HL-60 (cell line): ENCODE measurements at places on chromosomes 11 and 22.

DNA sequence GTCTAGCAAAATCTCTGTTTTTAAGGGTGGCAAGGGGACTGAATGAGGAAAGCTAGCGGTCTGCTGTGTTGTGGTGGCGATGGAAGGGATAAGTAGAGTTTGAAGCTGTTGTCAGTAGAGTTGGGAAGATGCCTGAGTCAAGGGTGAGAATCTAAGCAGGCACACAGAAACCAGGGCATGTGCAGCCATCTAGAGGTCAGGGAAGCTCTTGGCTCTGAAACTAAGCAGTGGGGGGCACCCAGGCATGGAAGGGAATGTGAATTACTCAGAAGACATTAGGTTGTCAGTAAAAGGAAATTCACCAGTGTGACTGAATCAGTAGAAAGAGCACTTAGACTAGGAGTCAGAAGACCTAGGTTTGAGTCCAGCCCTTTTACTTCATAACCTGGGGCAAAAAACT is 15.4 kb downstream of the BMAL1 start:
- DNase-seq = no peak

DNA sequence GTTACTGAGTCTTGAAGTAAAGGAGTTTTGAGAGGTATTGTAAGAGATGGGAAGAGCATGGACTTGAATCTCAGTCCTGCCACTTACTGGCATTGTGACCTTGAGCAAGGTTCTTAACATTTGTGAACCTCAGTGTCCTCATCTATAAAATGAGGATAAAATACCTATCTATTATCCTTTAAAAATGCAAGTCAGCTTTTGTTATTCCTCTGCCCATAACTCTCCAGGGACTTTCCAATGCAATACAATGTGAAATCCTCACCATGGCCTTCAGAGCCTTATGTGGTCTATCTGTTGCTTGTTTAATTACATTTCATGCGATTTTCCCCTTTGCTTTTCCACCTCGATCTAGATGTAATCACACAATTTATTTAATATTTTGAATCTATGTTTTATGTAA is 9.1 kb downstream of the TMEM135 start:
- no peak for DNase-seq

GRCh38 chr22:29623553-29624169 is 20.2 kb downstream of the NF2 start:
- no peak for DNase-seq

DNA sequence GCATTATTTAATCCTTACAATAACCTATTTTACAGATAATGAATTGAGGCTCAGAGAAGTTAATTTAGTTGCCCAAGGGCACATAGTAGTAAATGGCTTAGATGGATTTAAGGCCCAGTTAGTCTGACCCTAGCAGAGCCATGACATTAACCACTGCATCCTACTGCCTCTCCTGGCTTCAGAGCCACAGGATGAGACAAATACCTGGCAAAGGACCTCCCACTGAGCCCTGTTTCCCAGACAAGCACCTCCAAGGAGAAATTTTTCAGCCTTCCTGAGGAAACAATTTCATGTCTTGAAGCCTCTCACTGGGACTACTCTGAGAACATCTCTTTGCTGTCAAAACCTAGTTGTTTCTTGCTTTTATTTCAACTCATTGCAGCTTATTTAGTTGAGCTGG is 28.4 kb downstream of the IZUMO1R start:
- no peak for DNase-seq

DNA sequence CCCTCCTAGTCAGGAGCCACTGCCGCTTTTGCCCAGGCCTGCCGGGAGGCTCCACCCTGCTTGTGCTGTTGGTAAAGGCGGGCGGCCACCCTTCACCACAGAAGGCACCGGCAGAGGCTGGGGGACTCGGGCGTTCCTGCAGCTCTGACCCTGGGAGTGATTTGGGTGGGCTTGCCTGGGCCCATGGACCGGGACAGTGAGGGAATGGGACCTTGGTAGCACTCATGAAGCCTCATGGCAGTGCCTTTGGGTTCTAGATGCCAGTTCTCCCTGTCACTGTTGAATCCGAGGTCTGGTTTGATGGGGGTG is 4.4 kb downstream of the TPCN2 start:
- no peak for DNase-seq

- DNase-seq = no peak
Measured at GRCh38 chr11:1751531-1751921, 1.1 kb upstream of the IFITM10 start.

- peak; percentile 22 for DNase-seq
Measured at GRCh38 chr11:34302046-34302921, 55.5 kb downstream of the ABTB2 start.

GRCh38 chr11:131389582-131389981 is 19.2 kb downstream of the NTM start:
- DNase-seq = no peak

GRCh38 chr11:131137046-131137445 is 220.8 kb upstream of the SNX19 start:
- no peak for DNase-seq
